ELF-1 (cell line): ENCODE measurements at places on chromosomes 4 and X.

- DNase-seq: peak; percentile 21
Observed at GRCh38 chr4:132124624-132124974, 1024.5 kb upstream of the PCDH10 start.

DNA sequence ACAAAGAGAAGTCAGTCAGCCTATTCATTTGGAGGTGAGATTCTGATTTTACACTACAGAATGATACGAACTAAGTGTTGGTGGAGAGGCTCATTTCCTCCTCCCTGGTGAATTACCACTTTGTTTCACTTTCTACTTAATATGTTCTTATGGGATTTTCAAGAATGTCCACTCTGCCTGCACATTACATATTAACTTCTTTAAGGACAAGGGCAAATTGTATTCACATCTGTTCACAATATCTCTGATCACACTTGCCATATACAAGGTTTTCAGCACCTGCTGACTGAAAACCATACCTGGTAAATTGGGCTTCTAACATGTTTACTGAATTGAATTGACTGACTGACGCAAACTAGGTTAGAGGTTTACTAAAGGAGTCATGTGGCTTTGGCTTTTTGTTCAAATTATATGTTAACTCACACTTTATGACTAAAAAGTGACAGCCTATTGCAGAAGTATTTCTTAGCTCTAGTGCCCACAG is 188.4 kb upstream of the MBNL3 start:
- DNase-seq: no peak

GRCh38 chr4:24473309-24473721 is 111.0 kb downstream of the DHX15 start:
- DNase-seq: no peak

- DNase-seq: no peak
Observed at GRCh38 chr4:55491486-55491885, 55.2 kb downstream of the CLOCK start.
